ENCODE measurements at places on chromosomes 11 and 22.

DNA sequence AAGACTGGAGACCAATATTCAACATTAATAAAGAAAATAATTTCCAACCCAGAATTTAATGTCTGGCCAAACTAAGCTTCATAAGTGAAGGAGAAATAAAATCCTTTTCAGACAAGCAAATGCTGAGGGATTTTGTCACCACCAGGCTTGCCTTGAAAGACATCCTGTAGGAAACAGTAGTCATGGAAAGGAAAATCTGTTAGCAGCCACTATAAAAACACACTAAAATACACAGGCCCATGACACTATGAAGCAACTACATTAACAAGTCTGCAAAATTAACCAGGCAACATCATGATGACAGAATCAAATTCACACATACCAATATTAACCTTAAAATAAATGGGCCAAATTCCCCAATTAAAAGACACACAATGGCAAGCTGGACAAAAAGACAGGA is 2.4 kb upstream of the CASP4 start:
- DNase-seq, result no peak

DNA sequence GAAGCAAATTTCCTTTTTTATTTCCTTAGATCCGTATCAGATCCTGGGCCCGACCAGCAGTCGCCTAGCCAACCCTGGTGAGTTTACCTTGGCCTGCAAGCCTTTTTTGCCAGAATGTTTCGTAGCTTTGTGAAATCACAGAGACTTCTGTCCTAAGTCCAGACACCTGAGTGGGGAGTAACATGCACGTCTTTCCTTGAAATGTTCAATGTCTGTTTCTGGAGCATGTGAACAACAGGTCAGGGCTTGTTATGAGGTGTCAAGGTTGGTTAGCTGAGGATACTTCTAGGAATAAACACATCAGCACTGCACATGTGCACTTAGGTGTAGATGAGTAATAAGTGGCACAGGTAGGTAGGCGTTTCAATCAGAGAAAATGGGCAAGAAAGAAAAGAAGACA is 58.0 kb downstream of the KCNJ1 start:
- DNase-seq, result no peak

- DNase-seq, result no peak
Measured at GRCh38 chr11:66728038-66728692, 851 bp downstream of the SPTBN2 start.

DNA sequence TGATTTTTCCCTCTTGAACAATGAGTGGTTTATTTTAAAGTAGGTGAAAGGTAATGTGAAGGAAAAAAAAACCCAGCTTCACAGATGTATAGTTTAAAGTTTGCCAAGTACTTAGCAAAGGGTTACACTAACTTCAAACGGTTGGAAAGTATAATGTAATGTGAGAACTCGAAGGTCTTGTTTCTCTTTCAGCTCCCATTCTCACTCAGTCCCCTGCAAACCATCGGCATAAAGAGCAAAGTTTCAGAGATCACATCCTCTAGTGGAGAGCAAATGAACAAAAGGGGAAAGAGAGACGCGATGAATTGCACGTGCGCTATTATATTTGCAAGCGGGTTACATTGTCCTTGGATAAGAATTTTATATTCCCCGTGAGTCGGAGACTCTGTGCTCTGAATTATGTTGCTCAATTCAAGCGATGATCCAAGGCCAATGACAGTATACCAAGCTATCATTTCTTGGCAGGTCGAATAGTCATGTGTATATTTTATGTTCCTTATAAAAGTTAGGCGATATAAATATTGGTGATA is 37.6 kb upstream of the BIRC3 start:
- no peak for DNase-seq

DNA sequence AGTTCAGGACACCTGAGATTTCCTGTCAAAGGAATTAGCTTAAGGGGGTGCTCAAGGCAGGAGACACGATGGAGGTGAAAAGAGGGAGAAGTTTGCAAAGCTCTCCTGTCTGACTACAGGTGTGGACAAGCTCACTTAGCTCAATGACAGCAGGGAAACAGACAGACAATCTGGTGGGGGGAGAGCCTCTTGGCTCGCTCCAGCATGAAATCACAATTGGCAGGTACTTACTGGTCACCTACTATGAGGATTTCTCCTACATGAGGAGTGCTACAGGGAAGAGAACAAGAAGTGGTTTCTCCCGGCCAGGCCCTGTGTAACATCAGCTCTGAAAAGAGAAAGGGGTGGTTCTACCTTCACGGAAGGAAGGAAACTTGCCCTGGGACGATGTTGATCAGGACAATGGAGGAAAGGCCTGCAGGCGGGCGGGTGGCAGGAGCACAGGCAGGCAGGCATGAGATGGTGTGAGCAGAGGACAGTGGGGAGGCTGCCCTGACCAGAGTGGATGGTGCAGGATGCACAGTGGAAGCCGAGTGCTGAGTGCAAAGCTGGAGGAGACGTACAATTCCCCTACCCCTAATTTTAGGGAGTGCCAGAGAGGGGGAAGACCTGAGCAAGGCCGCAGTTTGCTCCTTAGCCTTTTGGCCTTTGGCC is 57.9 kb upstream of the CRTAM start:
- no peak for DNase-seq

Measured in BJ (cell line).